ENCODE measurements at places on chromosomes 12 and 14. TPM values are rescaled to one million over a fixed set of nuclear protein-coding genes. Genes with fewer than 3 reads are reported as not detected.

DNA sequence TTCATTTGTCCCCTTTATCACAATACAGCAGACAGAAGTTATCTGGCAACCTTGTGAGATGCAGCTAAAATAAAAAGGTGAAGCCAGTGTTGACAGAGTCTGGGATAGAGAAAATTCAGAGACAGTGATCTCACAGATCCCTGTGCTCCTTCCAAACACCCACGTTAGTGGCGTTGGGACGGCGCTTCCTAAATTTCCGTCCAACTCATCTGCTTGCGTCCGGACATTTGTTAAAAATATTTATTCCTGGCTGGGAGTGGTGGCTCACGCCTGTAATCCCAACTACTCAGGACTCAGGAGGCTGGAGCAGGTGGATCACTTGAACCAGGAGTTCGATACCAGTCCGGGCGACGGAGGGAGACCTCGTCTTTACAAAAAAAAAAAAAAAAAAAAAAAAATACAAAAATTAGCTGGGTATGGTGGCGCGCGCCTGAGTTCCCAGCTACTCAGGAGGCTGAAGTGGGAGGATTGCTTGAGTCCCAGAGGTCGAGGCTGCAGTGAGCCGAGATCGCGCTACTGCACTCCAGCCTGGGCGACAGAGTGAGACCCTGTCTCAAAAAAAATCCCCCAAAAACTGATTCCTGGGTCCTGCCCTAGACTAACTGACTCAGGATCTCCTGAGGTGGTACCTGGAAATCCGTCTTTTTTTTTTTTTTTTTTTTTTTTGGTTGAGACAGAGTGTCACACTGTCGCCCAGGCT is 708 bp upstream of the TCTN1 start:
- no peak for DNase-seq

The G2E3 gene
- 32.4 TPM for total RNA-seq

DNA sequence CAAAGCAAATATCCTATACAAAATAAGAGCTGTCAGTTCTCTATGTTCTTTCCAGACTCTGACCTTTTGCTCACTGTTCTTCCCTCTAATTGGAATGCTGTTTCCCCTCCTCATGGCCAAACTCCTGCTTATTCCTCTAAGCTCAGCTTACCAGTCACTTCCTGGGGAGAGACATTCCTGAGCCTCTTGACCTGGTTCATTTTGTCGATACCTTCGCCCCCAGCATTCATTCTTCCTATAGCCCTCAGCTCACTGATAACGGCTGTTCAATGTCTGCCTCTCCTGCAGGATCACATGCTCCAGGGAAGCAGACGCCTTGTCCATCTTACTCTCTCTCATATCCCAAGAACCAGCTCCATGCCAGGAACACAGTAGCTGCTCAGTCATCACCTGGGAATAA is 431.0 kb downstream of the MED13L start:
- no peak for DNase-seq

DNA sequence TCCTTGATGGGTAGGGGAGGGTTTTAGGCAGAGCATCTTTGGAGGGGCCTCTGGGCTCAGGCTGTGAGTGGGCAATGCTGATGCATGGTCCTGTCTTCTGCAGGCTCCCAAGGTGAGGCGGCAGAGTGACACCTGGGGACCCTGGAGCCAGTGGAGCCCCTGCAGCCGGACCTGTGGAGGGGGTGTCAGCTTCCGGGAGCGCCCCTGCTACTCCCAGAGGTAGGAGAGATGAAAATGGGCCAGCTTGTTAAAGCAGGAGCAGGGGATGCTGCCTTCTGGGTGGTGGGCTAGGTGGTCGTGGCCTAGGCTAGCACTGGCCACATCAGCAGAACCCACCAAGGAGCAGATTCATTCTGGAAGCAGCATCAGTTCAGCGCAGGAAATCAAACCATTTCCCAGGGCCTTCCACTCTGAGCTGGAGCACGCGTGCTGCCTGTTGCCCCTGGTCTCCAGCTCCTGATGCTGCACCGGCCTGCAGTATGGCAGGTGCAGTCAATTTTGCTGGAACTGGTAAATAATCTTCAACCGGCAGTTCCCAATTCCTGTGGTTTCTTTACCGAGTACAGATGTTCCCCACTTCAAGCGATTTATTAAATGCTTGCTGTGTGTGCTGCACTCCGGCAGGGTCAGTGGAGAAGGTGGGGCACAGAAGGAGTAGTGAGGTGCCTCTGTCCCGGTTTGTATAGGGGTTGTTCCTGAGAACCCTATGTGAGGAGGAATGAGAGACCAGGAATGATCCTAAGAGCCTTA is 7.4 kb downstream of the PAPLN start:
- no peak for DNase-seq

- no peak for DNase-seq
Observed at GRCh38 chr12:58883576-58884334, 36.5 kb downstream of the LRIG3 start.

The KRT74 gene
- total RNA-seq: 0.10 TPM

GRCh38 chr14:68871392-68871791 is 78.5 kb upstream of the ZFP36L1 start:
- DNase-seq: no peak

GRCh38 chr12:76623931-76624330 is 64.4 kb upstream of the OSBPL8 start:
- no peak for DNase-seq

All from tongue (tissue), 3 donors.